ENCODE measurements at places on chromosomes 11 and 22. TPM values are rescaled to one million over a fixed set of nuclear protein-coding genes. Genes with fewer than 3 reads are reported as not detected.

NPAS4 gene
- total RNA-seq: not detected

SLC5A1 gene
- 0.26 TPM for total RNA-seq

SCGB1A1 gene
- 0.72 TPM for total RNA-seq

MMP13 gene
- not detected for total RNA-seq

ANAPC15 gene
- 36.5 TPM for total RNA-seq

ALKBH8 gene
- 8.4 TPM for total RNA-seq

CECR2 gene
- total RNA-seq: 65.3 TPM

SYT8 gene
- total RNA-seq: not detected

- DNase-seq: no peak
Measured at GRCh38 chr11:89521792-89522191, 30.6 kb upstream of the NOX4 start.

DNA sequence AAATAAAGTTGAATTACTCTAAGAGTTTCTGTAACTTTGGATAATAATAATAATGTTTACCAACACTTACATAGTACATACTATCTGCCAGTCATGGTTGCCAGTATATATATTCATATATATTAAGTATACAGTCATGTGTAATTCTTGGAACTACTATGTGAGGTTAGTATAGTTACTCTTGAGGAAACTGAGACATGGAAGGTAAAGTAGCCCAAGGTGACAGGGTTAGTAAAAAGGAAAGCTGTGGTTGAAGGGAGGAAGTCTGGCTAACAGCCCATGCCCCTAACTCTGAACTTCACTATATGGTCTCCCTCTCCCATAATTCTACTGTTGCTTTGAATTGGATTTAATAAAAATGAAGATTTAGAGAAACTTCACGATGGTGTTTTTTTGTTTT, 24.9 kb downstream of the FDX1 start:
- DNase-seq: no peak

DNA sequence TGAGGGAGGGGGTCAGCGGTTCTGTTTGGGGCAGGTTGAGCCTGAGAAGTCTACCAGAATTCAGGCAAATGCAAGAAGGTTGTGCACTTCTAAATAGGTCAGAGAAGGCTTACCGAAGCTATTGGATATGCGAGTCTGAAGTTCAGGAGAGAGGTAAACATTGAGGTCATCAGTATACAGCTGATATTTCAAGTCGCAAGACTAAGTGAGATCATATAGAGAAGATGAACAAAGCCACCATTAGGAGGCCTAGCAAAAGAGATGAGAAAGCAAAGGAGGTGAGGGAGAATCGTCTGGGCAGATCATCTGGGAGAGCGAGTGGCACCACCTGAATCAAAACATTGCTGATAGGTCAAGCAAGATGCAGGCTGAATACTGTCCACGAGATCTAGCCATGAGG, 430.6 kb downstream of the BUD13 start:
- no peak for DNase-seq

- DNase-seq: peak; percentile 44
Measured at GRCh38 chr11:36702330-36703054, 104.5 kb upstream of the RAG2 start.

- no peak for DNase-seq
Measured at GRCh38 chr11:2137202-2138067, 1.8 kb downstream of the IGF2 start.

DNA sequence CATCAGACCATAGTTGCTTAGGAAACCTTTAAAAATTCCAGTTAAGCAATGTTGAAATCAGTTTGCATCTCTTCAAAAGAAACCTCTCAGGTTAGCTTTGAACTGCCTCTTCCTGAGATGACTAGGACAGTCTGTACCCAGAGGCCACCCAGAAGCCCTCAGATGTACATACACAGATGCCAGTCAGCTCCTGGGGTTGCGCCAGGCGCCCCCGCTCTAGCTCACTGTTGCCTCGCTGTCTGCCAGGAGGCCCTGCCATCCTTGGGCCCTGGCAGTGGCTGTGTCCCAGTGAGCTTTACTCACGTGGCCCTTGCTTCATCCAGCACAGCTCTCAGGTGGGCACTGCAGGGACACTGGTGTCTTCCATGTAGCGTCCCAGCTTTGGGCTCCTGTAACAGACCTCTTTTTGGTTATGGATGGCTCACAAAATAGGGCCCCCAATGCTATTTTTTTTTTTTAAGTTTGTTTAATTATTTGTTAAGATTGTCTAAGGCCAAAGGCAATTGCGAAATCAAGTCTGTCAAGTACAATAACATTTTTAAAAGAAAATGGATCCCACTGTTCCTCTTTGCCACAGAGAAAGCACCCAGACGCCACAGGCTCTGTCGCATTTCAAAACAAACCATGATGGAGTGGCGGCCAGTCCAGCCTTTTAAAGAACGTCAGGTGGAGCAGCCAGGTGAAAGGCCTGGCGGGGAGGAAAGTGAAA, 73.4 kb downstream of the NCAPD3 start:
- DNase-seq: no peak

DNA sequence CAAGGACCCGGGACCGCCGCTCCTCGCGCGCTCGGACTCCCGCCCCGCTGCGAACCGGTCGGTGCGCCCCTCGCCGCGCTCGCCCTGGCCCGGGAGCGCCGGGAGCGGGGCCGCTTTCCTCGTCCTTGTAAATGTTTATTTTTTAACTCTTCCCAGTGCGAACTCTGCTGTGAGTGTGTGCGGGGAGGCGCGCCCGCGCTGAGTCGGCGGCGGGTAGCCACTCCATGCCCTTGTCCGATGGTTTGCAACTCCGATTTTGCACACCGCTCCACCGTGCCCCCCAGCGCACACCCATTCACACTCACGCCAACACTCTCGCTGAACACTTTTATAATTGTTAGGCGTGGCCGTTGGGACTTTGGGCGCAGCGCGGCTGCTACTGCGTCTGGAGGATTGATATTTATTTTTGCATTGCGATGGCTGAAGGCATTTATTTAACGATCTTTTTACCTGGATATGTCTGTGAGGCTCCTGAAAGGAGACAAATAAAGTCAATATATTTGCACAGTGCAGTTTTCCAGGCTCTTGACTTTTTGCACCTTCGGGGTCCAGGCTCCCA, 1.0 kb downstream of the C11orf96 start:
- DNase-seq: peak; percentile 20

DNA sequence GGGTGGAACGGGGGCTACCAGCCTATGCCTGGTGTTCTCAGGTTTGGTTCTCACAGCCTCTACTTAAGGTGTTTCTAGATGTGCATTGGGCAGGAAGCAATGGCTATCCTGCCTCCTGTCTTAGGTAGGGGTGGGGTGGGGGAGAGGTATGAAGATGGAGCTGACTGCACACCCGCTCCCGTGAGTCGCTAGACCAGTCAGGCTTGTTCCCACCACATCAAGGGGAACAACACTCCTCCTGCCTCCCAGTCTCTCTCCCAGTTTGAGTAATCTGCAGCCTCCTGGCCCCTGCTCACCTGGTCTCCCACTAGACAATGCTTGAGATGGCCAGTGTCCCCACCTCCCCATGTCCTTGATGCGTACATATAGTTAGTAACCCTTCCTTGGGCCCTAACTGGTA, 79.3 kb upstream of the TENM4 start:
- DNase-seq: no peak

- no peak for DNase-seq
Measured at GRCh38 chr11:121618516-121618915, 165.7 kb upstream of the SORL1-AS1 start.

DNA sequence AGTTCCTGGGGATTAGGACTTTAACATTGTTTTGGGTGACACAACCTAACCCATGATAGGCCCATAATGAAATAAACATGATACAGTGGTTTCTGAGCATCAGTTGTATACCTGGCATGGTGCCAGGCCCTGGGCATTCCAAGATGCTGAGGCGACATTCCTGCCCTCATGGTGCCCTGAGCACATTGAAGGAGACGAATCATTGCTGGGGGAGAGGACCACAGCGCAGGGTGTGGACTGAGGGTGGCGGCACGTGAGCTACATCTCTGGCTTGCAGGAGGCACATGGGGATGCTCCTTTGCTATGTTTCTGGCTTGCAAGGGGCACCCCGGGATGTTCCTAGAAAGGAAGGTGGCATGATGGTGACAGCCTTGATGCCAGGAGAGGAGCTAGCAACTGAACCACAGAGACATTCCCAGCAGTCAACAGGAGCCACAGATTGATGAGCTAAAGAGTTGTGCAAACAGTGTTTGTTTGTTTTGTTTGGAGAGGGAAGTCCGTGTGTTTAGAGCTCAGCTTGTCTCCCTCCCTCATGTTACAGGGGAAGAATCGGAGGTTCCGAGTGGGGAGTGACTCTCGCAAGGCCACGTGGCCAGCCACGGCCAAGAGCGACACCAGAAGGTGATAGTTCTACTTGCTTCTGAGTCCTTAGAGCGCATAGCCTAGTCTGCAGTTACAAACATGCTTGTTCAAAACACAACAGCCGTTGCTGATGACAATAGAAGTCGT, 106.4 kb downstream of the MIAT start:
- no peak for DNase-seq

DNA sequence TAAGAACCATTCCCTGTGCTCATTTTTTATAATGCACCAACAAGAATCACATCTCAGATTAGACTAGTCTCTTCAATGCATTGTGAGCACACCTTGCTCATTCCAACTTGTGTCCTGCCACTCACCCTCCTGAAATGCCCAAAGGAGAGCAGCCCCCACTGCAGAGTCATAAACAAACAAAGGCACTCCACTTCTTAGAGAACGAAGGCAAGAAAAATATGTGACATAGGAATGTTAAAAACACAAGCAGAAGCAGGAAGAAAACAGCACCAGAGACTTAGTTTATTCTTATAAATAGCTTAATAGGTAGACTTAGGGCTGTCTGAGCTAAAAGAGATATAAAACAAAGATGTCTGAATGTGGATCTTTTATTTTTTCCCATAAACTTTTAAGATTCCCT, 57.2 kb downstream of the GUCY1A2 start:
- no peak for DNase-seq

DNA sequence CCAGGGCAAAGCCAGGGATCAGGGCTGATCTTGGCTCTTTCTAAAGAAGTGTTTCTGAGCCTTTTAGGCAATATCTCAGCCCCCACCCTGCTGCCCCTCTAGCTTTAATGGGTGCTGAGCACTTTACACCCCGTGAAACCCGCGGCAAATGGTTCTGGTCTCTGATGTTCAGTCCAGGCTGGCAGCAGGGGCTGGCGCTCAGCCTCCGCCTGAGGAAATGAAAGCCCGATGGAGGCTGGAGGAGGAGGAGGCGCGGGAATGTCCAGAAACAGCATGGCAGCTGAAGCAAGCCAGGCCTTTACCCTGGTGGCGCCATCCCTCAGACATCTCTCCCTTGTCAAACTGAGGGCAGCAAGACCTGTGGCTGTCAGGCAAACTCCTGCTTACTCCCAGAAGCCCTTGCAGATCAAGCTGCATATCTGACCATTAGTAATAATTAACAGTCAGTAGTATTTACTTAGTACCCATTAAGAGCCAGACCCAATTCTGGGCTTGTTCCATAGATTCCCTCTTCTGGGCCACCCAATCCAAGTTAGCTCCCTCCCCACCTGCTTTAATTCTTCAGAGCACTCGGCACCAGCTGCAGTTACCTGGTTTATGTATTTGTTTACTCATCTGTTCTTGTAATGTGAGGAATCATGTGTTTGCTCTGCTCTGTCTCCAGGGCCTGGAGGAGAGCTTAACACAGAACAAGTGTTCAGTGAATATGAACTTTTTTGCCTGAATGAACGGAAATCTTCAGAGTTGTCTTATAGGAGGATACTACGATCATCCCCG, 15.0 kb upstream of the ALX4 start:
- DNase-seq: no peak

- DNase-seq: no peak
Measured at GRCh38 chr11:117022526-117022925, 75.7 kb downstream of the SIK3 start.

- DNase-seq: no peak
Measured at GRCh38 chr22:39290724-39291161, 28.7 kb downstream of the RPL3 start.
